CD4-positive, alpha-beta T cell (primary cell): ENCODE measurements at places on chromosomes 2 and 18. TPM values are rescaled to one million over a fixed set of nuclear protein-coding genes. Genes with fewer than 3 reads are reported as not detected.

Gene RNF152
- 1.0 TPM for total RNA-seq

Gene BUB1
- 1.6 TPM for total RNA-seq

Gene SIX3
- total RNA-seq = not detected

Gene DPYSL5
- total RNA-seq = not detected

Gene EGR4
- total RNA-seq = 0.17 TPM

Gene FHOD3
- total RNA-seq = not detected

Gene ZNF892
- total RNA-seq = 0.82 TPM

Gene COLEC12
- total RNA-seq = not detected

Gene SAG
- total RNA-seq = 0.22 TPM

Gene ITGB1BP1
- 24.4 TPM for total RNA-seq

Gene OSR1
- total RNA-seq = not detected

Gene ATG4B
- total RNA-seq = 89.4 TPM

Gene IL18R1
- total RNA-seq = 7.6 TPM

Gene NDC80
- 6.3 TPM for total RNA-seq

Gene GALNT14
- total RNA-seq = not detected

Gene TMEM178A
- total RNA-seq = 0.22 TPM
